Adrenal gland (tissue), 19 donors: ENCODE measurements at places on chromosomes 3 and 15.

DNA sequence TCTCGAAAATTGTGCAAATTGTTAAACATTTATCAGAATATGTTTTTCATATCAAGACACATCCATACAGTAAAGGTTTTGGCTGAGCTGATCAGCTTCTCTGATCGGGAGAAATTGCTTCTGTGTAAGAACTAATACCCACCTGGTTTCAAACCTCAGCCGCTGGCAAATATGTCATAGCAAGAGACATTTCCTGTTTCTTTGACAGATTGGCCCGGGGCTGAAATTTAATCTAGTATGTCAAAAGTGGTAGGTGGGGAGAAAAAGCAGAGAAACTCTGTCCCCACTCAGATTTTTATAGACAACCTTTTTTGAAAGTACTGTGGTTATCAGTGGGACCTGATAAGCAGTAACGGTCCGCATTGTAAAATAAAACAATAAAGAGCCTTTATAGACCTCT lies 88.8 kb upstream of the SLC24A5 start:
- no peak for DNase-seq

DNA sequence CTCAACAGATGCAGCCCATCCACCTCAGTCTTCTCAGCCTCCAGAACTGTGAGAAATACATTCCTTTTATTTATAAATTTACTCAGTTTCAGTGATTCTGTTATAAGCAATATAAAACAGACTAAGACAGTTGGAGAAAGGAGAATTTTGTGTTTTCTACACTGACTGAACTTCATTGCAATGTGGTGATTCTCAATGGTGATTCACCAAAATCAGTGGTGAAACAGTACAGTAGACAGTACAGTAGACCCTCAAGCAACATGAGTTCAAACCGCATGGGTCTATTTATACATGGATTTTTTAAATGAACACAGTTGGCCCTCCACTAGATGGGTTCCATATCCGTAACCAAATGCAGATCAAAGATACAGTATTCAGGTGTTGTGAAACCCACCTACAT lies 403.1 kb upstream of the TGFBR2 start:
- no peak for DNase-seq

- DNase-seq, result no peak
These were observed 21.8 kb upstream of the CLDN18 start for GRCh38 chr3:137988152-137988551.

DNA sequence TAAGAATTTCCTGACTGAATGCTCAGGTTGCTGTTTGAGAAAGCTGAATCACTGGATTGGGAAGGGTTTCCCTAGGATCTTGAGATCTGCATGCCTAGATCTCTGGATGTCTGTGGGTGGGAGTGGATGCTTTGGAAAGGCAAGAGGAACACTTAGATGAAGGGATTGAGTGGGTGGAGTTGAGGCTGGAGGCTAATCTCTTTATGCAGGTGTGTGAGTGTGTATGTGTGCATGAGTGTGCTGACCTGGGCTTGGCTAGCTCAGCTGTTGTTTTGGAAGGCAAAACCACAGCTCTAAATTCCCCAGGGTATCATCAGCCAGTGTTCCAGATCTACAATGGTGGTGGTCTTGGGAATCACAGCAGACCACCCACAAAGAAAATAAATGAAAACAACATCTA lies 60.5 kb downstream of the CLDN1 start:
- DNase-seq, result no peak

DNA sequence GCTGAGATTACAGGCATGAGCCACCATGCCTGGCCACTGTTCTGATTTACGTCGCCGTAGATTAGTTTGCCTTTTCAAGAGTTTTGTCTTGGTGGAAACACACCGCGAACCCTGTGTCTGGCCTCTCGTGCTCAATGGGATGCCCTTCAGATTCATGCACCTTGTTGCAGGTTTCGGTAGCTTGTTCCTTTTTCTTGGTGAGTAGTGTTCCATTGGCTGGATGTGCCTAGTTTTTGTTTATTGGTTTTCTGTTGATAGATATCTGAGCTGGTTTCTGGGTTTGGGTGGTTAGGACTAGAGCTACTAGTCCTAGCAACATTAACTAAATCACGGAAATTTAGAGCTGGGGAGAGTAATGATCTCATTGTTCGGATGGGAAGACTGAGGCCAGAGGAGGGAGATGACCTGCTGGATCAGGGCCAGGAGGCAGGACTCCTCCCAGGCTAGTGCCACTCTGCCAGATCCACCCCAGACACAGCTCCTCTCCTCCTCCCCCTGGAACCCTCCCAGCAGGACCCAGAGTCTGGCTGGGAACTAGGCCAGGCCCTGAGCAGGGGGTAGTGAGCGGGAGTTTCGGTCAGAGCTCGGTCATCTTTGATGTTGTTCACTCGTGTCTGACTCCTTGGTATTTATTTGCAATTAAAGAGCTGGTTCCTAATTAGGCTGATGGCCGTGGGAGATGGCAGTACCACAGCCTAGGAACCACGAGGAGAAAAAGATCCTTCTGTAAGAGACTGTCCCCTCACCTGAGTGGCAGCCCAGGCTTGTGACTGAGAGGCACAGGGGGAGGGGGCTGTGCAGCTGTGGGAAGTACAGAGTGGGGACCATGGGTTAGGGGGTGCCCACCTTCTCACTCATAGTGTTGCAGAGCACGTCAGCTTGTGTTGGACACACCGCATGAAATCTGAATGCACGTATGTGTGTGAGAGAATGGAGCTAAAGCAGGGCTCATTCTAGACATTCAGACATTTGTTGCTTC lies 73.4 kb downstream of the SMAD6 start:
- no peak for DNase-seq

GRCh38 chr15:70569091-70569713 lies 194.2 kb downstream of the UACA start:
- DNase-seq, result no peak

GRCh38 chr15:35505809-35506208 lies 40.2 kb downstream of the DPH6 start:
- DNase-seq, result no peak

- DNase-seq, result peak; percentile 20
These were observed 419.5 kb upstream of the NAALADL2 start for GRCh38 chr3:174439331-174440252.

- no peak for DNase-seq
These were observed 170.2 kb downstream of the GMNC start for GRCh38 chr3:190692256-190692655.

DNA sequence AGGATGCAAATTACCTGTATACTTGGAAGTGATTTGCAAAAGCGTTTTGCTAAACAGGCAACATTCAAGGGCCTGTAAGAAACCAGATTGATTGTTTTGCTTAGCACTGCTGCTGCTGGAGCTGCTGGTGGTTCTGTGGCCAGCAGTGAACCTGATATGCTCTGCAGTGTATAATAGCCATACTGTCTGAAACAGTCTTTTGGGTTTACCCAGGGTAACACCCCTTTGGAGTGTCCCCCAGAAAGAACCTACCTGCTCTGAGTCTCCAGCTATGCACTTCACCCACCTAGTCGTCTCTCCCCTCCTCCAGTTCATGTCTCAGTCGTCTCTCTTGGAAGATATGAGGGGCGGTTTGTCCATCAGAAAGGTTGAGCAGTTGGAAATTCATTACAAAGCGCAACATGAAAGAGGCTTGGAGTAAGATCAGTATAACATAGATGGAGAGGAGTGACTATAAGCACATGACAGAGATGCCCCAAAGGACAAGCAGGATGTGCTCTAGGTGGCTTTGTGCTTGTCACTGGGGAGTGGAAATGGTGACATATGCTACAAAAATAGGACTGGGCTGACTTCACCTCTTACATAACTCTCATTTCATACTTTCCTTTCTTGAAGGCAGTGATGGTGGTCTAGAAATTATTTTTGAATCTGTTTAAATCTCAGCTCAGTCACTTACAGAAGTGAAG lies 3.8 kb downstream of the MKRN2 start:
- no peak for DNase-seq

DNA sequence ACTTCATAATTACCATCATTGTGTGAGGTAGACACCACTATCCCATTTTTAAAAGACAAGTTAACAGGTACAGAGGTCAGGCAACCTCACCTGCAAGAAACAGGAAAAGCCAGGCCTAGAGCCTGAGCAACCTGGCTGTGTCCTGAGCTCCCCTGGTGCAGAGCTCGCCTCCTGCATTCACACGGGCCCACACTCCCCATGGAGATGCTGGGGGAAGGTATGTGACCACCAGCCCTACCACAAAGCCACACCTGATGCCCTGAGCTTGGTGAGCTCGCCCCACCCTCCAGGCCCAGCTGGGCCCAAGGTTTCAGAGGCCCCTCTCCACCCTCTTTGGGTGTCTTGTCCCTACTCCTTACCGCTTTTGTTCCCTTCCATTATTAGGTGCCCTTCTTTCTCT lies 1.2 kb upstream of the EFCAB12 start:
- no peak for DNase-seq

- no peak for DNase-seq
These were observed 29.0 kb downstream of the RASGRP1 start for GRCh38 chr15:38535491-38536200.

DNA sequence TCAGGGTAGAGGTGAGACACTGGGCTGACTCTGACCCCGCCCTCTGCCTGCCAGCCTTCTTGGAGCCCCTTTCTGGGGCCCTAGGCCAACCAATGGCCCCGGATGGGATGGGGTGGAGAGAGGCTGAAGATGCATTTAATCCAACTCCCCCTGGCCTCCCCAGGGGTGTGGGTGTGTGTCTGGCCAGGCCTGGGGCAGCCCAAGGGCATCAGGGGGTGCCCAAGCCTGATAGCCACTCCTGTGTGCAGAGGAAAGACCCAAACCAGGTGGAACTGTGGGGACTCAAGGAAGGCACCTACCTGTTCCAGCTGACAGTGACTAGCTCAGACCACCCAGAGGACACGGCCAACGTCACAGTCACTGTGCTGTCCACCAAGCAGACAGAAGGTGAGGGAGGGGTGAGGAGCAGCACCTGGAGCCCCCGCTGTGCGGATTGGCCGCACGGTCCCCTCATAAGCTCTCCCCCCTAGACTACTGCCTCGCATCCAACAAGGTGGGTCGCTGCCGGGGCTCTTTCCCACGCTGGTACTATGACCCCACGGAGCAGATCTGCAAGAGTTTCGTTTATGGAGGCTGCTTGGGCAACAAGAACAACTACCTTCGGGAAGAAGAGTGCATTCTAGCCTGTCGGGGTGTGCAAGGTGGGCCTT lies 9.5 kb downstream of the SPINT1 start:
- DNase-seq, result no peak

- no peak for DNase-seq
These were observed 546.9 kb downstream of the RBMS3 start for GRCh38 chr3:29827756-29828155.
